ENCODE measurements at places on chromosomes 5 and 9.

DNA sequence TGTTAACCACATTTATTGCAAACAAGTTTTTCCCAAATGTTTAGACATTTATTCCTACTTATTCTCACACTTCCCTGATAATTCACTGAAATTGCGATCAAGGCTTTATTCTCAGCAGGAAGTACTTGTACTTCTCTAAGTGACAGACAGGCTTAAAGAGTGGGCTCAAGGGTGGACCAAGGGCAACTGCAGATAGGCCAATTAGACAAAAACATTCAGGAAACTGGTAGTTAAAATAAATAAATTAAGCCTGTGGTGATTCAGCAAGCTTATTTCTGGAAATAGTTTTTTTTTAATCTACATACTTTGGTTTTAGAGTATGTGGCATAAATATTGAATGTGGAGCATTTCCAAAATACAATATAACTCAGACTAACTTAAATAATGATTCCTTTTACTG is 136.1 kb downstream of the UGCG start:
- no peak for DNase-seq

- DNase-seq, result peak; percentile 3
These were observed 7.2 kb downstream of the GAPT start for GRCh38 chr5:58498340-58498942.

- DNase-seq, result no peak
These were observed 121.8 kb upstream of the SAP30L start for GRCh38 chr5:154324033-154324432.

- no peak for DNase-seq
These were observed 326.3 kb downstream of the SLCO4C1 start for GRCh38 chr5:101969742-101970141.

- no peak for DNase-seq
These were observed 59.8 kb upstream of the SHB start for GRCh38 chr9:38128752-38129270.

GRCh38 chr5:112160652-112161391 is 258.3 kb downstream of the EPB41L4A start:
- DNase-seq, result peak; percentile 44

GRCh38 chr5:172788771-172789686 is 18.0 kb upstream of the DUSP1 start:
- no peak for DNase-seq

Data from DMS 273 treated with DMSO at 0.1 percent for 48 hours (cell line).